ENCODE measurements at places on chromosomes 6 and 20.

GRCh38 chr6:157045831-157046454 is 268.8 kb downstream of the ARID1B start:
- no peak for DNase-seq

GRCh38 chr6:40112350-40112749 is 178.1 kb upstream of the MOCS1 start:
- DNase-seq, result no peak

- no peak for DNase-seq
These were observed 124.0 kb upstream of the SLC2A12 start for GRCh38 chr6:134176264-134176975.

GRCh38 chr6:27839626-27840475 is 72.3 kb downstream of the OR2B2 start:
- no peak for DNase-seq

DNA sequence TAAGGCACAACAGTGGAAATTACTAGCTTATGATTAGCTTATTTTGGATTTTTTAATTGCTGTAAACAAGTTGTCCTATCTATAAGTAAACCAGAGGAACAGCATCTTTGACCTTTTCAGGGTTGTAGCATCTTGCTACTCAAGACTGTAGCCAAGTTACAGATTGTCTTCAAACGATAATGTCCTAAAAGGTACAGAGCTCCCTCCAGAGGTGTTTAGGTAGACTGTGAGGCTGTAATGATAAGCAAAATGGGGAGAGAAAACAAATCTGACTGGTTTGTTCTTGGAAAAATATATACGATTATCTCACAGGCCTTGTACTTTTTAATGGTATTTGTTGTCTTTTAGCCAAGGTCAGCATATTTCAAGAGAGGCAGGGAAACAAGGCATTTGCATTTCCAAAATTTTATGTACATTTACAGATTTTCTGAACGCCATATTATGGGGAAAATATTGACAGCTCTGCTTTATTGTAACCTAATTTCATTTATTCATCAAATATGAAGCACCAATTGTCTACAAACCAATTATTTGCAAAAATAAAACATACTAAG is 273.4 kb downstream of the MEI4 start:
- DNase-seq, result no peak

DNA sequence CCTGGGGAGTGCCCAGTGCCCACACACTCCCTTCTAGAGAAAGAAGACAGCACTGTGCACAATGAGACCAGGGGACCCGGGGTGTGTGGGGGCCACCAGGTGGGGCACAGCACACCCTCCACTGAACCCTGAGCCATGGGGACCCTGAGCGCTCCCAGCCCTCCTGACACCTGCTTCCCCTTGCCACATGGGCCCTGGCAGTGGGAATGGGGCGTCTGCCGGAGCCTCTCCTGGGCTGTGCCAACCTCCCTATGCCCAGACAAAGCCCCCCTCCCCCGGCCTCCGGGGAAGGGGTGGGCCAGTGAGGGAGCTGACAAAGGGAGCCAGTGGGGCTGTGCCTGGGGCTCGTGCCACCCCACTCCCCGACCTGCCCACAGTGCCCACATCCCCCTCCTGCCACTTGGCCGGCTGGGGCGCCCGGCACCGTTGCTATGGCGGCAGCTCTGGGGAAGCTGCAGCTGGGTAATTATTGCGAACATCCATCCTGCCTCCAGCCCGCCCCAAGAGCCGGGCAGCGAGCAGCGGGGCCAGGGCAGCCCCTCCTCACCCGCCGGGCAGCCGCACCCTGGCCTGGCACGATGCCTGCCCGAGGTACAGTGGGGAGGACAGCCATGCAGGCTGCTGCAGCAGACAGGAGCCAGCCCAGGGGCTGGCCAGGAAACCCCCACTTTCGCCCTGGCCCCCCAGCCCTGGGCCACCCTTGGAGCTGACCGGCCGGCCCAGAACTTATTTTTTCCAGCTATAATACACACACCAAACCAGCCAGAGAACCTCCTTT is 41.9 kb upstream of the NOL4L start:
- DNase-seq, result peak; percentile 46

- DNase-seq, result no peak
These were observed 143.3 kb upstream of the PREP start for GRCh38 chr6:105545947-105546731.

DNA sequence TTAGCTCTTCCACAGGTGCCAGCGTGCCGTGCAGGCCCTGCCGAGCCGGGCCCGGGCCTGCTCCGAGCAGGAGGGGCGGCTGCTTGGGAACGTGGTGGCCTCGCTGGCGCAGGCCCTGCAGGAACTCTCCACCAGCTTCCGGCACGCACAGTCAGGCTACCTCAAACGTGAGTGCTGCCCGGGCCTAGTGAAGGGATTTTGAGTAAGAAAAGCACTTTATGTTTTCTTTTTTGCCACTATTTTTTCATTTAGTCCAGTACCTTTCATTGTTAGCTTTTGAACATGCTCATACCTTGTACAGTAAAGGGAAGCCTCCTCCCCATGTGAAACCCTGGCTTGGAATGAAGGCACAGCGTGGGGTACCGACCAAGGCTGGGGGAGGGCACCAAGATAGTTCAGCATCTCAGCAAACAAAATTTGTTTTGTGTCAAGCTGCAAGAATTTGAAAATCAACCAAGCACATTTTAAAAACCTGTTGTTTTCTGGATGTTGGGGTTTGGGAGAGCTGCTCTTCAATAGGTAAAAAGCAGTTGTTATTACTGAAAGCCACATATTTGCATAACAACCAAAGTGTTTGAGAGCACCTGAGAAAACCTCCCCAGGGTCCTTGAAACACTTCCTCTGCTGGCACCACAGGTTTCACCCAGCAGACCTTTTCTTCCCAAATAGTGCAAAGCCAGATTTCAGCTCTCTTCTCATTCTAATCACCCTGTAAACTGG is 18.4 kb downstream of the STX16 start:
- no peak for DNase-seq

GRCh38 chr6:21157186-21157929 is 436.2 kb upstream of the SOX4 start:
- DNase-seq, result no peak
